ENCODE measurements at places on chromosomes 6 and 20.
A peak's percentile ranks its signal among the peaks of the same experiment; 100 is the strongest.

GRCh38 chr6:33205191-33206026 is 954 bp downstream of the HSD17B8 start:
- DNase-seq: no peak

GRCh38 chr6:116531675-116532570 is 13.6 kb downstream of the TRAPPC3L start:
- DNase-seq: peak; percentile 16

- no peak for DNase-seq
Observed at GRCh38 chr6:43747784-43748183, 22.2 kb upstream of the VEGFA start.

GRCh38 chr6:146472918-146473317 is 70.7 kb upstream of the RAB32 start:
- DNase-seq: no peak

DNA sequence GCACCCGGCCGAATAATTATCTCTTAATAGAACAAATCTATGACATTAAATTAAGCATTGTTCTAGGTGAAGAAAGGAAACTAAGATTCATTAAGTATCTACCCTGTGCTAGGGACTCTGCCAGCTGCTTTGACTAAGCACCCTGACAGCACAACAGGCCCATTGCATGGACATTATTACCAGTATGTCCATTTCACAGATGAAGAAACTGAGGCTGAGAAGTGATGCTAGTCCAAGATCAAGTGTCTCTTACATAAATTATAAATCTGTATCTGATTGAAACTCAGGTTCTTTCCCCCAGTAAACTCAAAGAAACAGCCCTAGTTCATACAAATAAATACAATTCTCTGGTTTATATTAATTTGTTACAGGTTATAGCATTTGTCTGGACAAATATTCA is 31.3 kb downstream of the SLC22A23 start:
- DNase-seq: no peak

DNA sequence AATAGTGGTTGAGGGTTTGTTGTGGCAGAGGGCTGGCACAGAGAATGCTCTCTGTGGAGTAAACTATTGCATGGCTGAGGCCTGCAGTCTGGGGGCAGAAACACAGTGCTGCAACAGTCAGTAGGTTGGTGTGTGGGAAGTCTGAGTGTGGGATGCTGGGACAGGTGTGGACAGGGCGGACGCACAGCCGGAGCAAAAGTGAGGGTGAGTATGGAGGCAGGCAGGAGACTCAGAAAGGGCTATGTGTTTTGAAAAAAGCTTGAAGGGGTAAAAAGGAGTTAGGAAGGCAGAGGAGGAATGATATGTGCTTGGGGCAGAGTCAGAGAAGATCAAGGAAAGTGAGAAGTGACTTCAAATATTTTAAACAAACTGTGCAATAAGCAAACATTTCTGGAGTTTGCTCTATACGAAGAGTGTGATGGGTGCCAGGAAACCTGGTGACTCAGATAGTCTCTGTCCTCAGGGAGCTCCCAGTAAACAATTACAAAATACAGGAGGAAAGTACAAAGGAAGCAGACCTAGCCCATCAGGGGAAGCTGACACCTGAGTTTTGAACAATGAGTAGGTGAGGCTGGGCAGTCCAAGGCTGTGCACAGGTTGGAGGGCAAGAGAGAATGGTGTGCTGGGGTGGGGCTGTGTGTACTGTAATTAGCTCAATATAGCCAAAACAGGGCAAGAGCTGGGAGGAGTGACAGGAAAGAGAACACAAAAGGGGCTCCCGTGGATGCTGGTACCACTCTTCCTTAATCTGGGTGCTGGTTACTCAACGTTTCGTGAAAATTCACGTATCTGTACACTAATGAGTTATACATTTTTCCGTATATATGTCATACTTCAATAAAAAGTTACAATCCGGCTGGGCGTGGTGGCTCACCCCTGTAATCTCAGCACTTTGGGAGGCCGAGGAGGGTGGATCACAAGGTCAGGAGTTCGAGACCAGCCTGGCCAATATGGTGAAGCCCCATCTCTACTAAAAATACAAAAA is 55.2 kb downstream of the PIGU start:
- DNase-seq: no peak

Data from T-helper 22 cell (primary cell).